ENCODE measurements at places on chromosomes 1 and 21.

GRCh38 chr1:114756949-114757454, 782 bp downstream of the CSDE1 start:
- peak; percentile 50 for DNase-seq

- DNase-seq: no peak
Observed at GRCh38 chr1:82598812-82599211, 798.1 kb downstream of the ADGRL2 start.

GRCh38 chr1:54109129-54110090, 43.4 kb downstream of the CDCP2 start:
- DNase-seq: no peak

DNA sequence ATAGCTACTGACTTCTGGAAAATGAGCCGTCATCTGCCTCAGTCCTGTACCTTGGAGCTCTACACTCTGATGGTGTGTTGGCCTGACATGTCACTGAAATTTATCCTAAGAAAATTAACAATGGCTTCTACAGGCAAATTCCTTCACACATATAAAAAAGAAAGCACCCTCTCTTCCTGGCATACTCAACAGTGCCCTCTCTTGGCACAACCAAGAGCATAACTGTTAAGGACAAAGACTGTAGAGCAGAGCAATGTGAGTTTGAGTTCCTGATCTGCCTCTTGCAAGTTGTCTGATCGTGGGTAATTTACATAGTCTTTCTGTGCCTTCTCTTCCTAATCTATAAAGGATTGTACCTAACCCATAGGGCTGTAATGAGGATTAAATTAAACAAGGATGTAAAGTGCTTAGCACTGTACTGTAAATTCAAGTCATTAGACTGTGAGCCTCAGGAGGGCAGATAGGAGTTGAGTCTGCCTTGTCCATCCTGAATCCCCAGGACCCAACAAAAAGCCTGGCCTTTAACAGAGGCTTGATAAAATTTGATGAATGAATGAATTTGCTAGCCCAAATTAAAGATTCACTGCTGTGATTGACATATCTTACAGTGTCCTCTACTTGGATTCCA, 83.5 kb downstream of the SYF2 start:
- DNase-seq: no peak

DNA sequence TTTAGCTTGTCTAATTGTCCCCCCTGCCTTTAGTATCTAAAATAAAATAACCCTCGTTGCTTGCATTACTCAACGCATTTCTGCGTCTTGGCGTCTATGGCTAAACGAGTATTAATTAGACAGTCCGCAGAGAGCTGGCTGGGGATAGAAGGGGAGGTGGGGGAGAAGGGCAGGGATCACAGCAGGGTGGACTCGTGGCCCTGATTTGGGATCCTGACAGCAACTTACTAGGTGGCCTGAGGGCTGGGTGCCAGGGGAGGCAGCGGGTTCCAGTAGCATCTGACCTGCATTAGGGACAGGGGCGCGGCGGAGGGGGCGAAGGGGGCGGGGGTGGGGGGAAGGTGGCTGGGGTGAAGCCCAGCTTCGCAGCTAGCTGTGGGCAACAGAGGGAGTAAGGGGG, 1.1 kb upstream of the BACE2 start:
- DNase-seq: no peak

DNA sequence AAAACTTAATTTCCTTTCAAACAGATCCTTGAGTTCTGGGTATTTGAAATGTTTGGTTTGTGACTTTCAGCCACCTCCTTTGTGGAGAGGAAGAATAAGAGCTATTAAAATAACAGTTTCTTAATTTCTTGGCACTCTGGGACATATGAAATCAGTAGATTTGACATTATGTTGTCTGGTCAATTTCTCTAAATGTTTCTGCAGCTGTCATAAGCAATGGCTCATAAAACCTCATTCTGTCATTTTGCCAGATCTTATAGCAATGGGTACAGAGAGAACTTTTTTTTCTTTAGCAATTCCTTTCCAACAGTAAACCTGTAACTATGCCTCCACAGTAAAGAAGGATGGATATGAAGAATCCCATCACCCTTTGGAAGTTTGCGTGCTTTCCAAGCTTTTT, 52.6 kb downstream of the LAMC1 start:
- peak; percentile 28 for DNase-seq

DNA sequence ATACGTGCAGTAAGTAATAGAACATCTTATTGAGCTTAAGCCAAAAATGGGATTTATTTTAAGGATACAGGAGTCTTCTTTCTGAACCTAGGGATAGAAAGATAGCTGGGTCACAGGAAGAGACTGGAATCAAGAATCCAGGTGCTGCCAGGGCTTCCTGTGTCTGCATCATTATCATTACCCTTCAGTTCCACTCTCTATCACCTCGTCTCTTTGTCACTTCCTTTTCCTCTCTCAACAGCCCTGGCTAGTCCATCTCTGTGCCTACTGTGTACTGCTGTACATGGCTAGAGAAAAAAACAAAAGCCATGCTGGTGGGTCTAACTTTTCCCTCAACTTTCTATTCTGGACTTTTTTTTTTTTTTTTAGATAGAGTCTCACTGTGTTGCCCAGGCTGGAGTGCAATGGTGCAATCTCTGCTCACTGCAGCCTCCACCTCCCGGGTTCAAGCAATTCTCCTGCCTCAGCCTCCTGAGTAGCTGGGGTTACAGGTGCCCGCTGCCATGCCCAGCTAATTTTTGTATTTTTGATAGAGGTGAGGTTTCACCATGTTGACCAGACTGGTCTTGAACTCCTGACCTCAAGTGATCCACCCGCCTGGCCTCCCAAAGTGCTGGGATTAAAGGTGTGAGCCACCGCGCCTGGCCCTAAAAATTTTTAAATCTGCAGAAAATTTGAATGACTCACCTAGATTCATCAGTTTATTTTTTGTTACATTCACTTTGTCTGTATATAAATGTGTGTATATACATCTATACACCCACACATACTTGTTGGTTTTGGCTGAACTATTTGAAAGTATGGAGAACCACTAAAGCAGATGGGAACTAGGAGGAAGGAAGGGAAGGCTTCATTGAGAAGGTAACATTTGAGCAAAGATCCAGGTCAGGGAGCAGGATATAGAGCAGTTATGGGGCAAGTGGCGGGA, 31.9 kb downstream of the UBE4B start:
- DNase-seq: no peak

- DNase-seq: no peak
Observed at GRCh38 chr21:43269440-43269839, 100.6 kb downstream of the CRYAA start.

GRCh38 chr1:221723848-221724236, 18.0 kb downstream of the DUSP10 start:
- no peak for DNase-seq

- no peak for DNase-seq
Observed at GRCh38 chr1:204367956-204368355, 8.2 kb upstream of the PLEKHA6 start.

GRCh38 chr1:93468662-93469061, 20.7 kb downstream of the FNBP1L start:
- DNase-seq: peak; percentile 61

GRCh38 chr1:29981586-29982239, 741.7 kb downstream of the MATN1 start:
- no peak for DNase-seq

DNA sequence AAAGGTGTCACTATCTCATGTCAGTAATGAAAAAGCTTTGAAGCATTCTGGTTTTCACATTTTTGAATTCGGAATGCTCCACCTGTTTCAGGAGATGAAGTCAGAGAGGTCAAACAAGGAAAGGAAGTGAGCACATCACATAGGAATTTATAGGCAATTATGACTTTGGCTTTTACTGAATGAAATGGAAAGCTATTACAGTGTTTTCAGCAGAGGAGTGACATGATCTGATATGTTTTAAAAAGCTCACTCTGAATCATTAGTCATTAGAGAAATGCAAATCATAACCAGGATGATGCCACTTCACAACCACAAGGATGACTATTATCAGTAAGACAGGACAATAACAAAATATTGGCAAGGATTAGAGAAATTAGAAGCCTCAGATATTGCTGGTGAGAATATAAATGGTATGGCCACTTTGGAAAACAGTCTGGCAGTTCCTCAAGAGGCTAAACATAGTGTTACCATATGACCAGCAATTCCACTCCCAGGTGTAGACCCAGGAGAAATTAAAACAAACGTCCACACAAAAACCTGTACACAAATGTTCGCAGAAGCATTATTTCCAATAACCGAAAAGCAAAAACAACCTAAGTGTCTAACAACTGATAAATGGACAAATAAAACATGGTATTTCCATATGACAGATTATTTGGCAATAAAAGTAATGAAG, 7.5 kb downstream of the TAF1A start:
- DNase-seq: peak; percentile 29

DNA sequence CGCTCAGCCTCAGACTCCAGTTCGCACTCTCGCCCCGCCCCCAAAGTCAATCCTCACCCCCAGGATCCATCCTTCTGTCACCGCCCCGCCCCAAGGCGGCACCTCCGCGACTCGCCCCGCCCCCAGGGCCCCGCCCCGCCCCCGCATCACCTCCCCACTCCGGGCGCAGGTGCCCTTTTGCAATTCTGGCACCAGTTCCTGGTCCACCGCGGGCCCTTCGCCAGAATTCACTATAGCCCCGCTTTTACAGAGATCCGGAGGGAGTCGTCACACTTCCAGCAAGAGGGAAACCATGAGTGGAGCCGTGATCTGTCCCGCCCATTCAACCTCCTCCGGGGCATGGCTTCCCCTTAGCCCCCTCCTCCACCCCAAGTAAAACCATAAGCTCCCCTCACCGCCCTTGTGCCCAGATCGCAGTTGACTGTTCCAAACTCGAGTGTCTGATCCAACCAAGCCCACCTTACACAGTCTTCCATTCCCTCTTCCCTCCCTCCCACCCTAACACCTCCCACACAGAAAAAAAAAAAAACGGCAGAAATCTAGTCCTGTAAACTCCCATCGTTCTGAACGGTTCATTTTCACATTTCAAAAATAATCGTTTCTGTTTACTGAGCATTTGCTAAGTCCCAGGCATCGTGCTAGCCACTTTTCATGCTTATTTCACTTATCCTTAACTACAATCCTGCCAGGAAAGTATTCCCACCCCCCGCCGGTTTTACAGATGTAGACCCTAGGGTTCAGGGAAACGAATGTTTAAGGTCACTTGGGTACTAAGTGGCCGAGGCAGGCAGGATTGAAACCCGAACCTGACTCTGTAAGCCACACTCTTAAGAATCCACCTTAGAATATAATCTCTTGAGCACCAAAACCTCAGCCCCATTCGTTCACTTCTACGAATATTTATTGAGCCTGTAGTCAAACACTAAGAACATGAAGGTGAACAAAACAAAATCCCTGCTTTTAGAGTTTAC, 1.3 kb upstream of the DNAJC16 start:
- no peak for DNase-seq

GRCh38 chr1:35807614-35808449, at the start of gene AGO4:
Gene AGO4 (plus strand): TSS chr1:35808016. CDS start chr1:35808417, 401 bp downstream.
- peak; percentile 45 for DNase-seq

DNA sequence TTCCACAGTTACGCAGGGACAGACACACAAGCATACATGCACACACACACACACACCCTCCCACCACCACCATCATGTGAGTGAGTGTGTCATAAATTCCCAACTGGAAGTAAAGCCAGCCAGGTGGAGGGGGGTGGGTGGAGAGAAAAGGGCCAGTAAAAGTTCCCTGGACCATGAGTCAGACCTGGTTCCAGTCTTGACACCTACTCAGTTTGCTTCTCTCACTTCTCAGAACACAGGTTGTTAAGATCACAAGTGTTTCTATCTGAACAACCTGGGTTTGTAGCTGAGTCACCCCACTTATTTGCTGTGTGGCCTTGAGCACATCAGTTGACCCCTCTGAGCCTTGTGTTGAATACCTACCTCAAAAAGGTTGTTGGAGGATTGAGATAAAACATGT, 9.6 kb downstream of the EPHA10 start:
- no peak for DNase-seq

- no peak for DNase-seq
Observed at GRCh38 chr1:211908453-211908852, 77.9 kb upstream of the LPGAT1 start.

GRCh38 chr1:65948609-65949229, 156.0 kb downstream of the PDE4B start:
- DNase-seq: peak; percentile 15

Measured in fibroblast of skin of right quadriceps (primary cell).